ENCODE measurements at places on chromosomes 2 and 18.

GRCh38 chr2:234368861-234369261, 128.0 kb downstream of the ARL4C start:
- DNase-seq = peak; percentile 52

DNA sequence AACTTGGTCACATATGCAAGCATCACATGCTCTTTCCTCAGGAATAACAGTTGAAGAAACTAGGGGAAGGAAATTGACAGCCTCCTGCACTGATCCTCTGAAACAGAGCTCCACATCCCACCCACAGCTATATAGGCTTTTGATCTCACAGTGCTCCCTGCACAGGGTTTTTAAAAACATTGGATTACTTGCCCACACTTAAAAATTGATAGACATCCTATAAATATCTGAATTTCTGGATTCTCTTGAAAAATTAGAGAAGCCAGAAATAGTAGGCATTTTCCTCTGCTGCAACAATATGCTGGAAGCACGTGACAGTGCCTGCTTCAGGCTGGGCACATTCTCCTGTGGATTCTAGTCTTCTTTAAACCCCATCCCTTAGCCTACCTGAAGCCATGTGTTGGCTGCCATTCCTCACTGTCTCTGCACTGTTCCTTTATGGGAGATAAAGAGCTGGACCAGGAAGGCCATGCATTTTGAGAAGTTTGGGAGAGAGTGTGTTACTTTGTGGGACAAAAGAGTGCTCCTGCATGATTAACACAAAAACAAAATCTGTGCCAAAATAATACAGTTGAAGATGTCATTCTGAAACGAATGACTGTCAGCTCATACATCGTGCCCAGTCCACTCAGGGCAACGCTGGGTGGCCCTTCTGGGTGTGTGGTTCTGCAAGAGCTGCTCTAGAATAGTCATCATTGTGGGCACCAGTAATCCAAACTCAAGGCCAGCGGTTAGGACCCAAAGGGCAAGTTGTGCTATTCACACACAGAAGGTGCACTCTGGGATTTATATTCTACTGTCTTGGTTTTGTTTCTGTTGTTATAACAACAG, 59.8 kb downstream of the GYPC start:
- DNase-seq = no peak

DNA sequence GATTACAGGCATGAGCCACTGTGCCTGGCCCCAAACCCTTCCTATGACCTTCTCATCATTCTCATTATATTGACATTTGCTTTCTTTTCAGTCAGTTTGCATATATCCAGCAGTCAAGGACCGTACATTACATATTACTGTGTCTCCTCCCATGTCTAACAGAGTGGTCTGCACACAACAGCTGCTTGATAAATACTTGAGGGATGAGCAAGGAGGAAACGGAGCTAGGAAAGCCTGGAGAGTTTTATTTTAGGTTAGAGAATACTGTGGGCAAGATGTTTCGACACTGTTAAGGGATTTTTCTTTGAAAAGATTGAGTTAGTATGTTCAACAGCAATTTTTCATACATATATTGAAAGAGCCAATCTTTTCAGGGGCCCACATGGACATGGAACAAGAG, 76.2 kb upstream of the CHRNA1 start:
- no peak for DNase-seq

DNA sequence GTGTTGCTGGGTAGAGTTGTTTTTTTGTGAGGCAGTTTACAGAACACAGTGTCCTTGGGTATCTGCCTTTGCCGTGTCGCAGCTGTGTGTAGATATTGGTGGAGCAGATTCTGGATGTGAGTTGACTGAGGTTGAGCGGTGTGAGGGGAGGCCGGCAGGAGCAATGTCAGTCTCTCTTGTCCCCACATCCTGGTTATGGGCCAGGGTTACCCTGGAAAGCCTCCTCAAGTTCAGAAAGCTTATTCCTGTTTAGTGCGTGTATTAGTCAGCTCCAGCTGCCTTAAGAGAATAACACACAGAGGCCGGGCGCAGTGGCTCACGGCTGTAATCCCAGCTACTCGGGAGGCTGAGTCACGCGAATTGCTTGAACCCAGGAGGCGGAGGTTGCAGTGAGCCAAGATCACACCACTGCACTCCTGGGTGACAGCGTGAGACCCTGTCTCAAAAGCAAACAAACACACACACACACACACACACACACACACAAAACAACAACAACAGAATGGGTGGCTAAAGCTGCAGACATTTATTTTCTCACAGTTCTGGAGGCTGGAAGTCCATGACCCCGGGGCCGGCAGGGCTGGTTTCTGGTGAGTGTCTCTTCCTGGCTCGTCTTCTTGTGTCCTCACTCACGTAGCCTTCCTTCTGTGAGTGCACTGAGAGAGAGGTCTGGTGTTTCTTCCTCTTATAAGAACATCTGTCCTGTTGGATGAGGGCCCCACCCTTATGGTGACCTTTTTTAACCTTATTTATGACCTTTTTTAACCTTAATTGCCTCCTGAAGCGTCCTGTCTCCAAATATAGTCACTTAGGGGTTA, 5.1 kb downstream of the NCK2 start:
- no peak for DNase-seq

DNA sequence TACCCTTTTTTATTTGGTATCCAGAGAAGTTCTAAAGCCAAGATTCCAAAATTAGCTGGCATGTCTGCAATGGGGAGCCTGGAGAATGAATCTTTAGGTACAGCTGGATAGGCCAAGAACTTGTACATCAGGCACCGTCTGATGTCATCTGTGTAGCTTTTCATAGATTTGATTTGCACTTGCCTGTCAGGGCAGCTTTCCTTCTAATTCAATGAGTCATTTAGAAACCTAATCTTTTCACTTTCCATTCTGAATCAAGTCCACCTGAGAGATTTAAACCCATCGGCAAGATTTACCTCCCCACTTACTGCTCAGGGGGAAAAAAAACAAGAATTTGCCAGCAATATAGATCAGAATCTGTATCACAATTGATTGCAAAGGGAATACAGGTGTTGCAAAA, 60.9 kb upstream of the ACAA2 start:
- no peak for DNase-seq

DNA sequence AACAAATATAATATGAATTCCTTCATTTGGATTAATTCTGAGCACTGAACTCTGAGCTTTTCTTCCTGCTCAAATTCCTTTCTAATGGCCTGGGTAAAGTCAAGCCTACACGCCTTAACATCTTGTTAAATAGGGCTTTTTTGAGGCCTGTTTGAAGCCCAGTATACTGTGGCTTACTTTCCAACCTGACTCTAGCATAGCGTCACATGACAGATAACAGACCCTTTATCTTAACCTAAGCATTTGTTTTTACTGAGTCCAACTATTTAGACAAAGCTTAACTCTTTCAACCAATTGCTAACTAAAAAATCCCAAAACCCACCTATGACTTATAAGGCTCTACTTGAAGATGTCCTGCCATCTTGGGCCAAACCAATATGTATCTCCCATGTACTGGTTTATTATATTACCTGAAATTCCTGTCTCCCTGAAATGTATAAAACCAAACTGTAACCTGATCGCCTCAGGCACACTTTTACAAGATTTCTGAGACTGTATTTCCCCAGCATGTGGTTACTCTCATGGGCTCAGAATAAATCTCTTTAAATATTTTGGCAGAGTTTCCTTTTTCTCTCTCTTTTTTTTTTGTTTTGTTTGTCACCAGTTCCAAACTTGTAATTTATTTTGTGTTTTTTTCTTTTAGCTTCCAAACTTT, 271.1 kb upstream of the VWC2L start:
- no peak for DNase-seq

DNA sequence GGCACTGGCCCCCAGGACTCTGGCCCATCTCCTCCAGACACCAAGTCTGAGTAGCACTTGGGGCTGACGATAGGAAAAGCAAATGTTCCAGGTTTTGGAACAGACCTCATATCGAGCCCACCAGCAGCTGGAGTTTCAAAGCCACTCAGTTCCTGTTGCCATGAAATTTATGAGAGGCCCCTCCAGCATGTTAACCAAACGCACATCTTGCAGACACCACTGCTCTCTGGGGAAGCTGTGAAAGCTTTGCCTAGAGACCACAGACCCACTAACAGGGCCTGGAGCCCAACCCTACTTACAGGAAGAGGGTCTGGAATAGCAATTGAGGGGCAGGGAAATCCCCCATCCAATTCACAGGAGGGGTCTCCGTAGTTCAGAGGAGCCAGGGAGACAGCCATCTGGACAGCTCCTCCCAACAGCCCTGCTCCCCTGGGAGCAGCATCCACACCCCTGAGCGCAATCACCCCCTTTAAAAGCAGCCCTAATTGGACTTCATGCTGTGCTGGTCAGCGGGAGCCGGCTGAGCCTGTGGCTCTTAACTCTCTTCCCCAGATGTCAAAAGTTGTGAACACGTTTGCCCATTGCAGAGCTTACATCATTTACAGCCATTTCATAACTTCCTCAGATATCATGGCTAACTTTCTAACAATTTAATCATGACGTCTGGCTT, 81.3 kb downstream of the TGFA start:
- DNase-seq = no peak

GRCh38 chr2:39683022-39683699, 17.4 kb downstream of the TMEM178A start:
- DNase-seq = no peak

DNA sequence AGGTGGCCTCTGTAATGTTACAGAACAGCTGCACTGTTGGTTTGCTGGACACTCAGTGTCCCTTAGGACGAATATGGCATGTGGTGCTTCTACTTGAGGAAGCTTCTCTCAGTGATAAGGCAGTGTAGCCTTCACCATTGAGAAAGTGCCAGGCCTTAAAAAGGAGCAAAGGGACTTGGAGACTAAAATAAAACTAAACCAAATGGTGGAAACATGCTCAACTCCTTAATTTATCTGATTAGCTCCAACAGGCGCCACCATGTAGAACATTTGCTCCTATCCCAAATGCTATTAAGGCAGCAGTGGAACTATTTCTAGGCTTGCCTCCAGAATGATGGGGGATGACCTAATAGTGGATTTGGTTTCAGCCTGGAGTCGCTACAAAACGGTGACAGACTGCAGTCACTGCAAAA, 77.5 kb upstream of the MYL1 start:
- no peak for DNase-seq

DNA sequence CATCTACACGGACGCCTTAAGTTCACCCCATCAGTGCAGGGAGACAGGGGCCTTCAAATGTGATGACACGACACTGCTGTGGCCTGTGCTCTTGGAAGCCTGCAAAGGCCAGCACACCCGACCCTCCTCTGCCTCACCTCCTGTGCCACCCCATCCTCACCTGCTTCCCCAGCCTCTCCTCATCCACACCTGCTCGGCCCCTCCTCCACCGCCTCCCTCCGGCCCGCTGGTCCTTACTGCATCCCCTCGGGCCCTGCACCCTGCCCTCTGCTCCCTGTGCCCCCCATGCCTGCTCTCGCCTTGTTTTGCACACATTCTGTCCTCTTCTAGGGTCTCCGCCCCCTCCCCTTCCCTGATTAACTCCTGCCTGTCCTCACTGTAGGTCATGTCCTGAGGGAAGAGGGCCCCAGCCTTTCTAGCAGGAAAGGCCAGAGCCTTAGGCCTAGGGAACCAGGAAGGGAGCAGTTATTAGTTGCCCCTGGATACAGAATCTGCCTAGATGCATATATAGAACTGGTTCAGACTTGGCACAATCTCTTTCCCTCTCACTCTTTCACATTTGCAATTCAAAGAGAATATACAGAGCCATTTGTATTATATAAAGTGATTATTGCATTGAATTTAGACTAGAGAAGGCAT, 39.4 kb downstream of the TRAPPC12 start:
- no peak for DNase-seq

DNA sequence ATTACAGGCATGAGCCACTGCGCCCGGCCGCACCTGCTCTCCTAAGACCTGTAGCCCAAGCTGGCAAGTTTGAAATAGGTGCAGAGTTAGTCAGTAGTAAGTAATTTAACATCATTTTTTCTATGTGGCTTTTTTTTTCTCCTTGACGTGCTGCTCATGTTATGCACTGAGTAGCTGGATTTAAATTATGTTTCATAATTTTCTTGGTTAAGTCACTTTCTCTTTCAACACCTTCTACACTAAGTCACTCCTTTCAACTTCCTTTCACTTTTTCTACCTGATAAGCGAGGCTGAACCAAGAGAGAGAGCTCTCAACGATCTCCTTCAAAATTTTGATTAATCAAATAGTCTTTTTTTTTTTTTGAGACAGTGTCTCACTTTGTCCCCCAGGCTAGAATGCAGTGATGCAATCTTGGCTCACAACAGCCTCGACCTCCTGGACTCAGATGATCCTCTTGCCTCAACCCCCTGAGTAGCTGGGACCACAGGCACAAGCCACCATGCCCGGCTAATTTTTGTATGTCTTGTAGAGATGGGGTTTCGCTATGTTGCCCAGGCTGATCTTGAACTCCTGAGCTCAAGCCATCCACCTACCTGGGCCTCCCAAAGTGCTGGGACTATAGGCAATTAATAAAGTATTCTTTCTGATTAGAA, 13.1 kb downstream of the CASP8 start:
- no peak for DNase-seq

DNA sequence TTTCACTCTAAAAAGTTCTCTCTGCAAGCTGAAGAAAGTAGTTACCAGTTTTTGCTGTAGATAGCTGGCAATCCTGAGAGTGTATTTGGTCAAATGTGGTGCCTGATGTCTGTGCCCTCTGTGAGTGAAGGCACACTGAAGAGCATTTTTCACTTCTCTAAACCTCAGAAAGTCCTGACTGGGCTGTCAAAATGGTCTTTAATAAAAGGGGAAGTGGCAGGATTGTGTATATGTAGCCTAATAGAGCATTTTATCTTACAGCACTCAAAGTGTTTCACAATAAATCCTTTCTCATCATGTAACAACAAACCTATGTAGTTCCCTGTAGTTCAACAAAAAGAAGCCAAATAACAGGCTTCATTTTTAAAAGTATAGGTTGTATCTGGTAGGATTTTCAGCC, 1552.3 kb upstream of the SLC39A10 start:
- DNase-seq = no peak

DNA sequence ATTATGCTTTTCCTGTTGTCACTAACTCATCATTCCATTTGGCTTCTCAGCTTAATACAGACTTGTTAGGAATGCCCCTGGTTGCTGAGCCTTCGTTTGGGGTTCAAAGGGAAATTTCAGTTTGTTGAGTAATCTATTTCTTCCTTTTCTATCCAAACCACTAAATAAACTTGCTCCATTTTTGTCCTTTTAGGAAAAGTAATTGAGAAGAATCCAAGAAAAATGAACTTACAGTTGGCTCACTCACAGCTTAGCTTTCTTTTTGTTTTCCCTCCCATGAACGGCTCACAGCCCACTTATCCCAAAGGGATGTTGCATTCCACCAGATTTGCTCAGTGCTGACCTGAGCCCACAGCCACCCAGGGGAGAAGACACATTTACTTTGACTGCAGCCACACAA, 73.9 kb downstream of the SOX11 start:
- DNase-seq = no peak

- no peak for DNase-seq
These were observed 160.8 kb downstream of the AGPS start for GRCh38 chr2:177553176-177553884.

All from T-helper 2 cell treated with Interferon-gamma antibody and Interleukin-4, amounts not matched to agents 5 μg/mL and 100 μg/mL, for 36 hours (primary cell).